ENCODE measurements at places on chromosomes 2 and 18.

DNA sequence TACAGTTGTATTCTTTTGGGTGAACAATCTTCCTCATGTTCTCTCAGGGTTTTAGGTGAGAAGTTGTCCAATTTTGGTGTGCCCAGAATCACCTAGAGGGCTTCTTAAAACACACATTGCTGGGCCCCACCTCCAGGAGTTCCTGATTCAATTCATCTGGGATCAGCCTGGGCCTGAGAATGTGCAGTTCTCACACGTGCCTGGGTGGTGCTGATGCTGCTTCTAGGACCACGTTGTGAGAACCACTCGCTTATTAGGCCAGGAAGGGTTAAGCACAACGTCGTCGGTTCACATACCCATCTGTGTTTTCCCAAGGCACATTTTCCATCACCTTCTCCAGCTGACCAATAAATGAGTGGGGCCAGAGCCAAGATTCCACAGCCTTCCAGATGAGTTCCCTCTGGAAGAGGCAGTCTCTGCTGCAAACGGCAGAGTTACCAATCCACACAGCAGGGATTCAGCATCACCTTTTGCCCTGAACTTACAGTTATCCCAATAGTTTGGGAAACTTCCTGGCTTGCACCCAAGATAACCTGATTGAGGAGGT, 277.7 kb upstream of the HNRNPA3 start:
- DNase-seq, result no peak

DNA sequence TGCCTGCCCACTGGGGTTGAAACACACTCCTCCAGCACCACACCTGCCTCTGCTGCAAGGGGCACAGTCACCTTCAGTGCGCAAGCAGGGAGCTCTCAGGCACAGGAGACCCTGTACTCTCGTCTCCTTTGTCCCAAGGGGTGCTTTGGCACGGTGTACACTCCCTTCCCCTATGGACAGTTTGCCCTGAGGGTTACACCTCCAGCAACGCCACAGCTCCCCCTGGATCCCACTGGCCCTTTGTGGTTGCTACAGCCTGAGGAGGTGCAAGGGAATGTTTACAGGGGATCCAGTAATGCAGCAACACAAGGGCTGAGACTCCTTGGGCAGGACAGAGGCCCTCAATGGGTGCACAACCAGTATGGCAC, 45.2 kb upstream of the FAM117B start:
- no peak for DNase-seq

DNA sequence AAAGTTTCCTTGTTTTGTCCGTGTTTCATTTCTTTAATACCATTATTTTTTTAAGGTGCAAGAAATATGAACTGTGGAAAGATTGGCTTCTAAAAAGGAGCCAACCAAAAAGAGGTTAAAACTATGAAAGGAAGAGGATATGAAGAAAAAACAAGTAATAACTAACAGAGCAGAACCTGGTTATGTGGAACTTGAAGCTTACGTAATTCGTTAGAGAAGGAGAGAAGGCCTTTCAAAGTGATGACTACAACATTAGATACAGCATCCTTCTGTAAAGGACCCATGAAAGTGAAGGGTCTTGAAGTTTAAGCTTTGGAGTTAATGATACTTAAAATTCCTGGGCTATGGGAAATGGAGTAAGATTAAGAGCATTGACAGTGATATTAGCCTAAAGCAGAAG, 84.5 kb downstream of the ANKRD12 start:
- no peak for DNase-seq

- peak; percentile 83 for DNase-seq
Observed at GRCh38 chr18:13375302-13376255, 157.0 kb downstream of the LDLRAD4 start.

GRCh38 chr2:98460573-98461497, 16.2 kb downstream of the INPP4A start:
- DNase-seq, result peak; percentile 58

DNA sequence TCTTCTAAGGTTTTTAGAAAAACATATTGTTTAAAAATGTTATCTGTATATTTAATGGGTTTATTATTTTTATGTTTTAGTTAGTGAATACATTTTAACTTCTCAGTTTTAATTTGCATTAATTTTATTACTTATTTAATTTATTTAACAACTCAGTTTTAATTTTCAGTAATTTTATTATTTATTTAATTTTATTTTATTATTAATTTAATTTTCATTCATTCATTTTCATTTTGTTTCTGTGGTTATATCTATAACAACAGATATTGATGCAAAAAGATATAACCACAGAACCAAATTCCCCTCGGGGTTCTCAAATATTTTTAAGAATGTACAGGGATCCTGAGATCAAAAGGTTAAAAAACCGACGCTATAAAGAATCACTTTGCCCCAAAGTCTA, 23.0 kb downstream of the FAM237A start:
- no peak for DNase-seq

DNA sequence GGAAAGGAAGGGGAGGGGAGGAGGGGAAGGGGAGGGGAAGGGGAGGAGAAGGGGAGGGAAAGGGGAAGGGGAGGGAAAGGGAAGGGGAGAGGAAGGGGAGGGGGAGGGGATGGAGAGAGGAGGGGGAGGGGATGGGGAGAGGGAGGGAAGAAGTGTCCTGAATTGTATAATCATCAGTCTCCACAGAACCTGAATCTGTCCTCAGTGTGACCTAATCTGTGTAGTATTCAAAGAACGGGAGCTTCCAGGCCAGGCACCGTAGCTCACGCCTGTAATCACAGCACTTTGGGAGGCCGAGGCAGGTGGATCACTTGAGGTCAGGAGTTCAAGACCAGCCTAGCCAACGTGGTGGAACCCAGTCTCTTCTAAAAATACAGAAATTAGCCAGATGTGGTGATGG, 41.1 kb upstream of the CCDC150 start:
- DNase-seq, result no peak

- DNase-seq, result no peak
Observed at GRCh38 chr2:69493268-69493667, 56.0 kb upstream of the NFU1 start.

DNA sequence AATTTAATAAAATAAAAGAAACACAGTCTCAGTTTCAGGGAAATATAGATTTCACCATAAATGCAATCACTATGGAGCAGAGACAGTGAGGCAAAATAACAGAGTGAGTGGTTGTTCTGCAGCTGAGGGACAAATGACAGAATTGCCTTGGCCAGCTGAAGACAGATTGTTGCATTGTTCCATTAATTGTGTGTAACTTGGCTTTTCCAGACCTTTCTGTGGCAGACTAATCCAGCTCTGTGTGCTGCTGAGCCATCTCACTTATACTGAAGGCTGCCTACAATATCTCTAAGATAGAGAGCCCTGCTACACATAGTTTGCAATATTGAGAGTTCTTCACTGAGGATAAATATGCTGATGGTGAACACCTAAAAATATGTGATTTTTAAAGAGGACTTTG, 11.5 kb downstream of the LRRTM1 start:
- DNase-seq, result no peak

DNA sequence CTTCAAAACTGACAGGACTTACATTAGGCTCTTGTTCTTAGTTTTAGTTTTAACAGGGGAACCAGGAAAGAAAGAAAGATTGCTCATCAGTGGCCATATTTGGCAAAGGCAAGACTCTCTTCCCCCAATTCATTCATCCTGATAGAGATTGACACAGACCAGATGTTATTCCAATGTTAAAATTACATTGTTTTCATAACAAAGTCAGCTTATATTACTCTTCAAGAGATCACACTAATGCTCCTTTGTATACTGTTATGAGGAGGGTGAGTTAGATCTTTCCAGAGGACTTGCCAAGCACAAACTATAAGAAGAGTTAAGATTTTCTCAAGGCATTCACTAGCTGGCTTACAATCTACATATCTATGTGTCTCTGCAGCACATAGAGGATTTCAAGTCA, 252.1 kb downstream of the SLC8A1 start:
- no peak for DNase-seq

DNA sequence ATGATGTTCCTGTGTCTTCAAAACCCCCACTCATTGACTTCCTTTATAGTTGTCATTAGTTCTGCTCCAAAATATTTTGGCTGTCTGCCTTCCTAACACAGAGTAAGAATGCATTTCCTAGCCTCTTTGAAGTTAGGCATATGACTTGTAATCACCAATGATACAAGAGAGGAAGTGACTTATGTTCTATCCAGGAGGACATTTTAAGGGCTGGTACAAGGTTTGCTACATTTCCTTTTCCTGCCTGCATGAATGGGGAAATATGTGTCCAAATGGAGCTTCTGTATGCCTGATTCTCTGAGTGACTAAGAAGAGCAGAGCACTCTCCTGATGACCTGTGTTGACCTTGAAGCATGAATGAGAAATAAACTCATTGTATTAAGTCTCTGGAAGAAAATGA, 115.1 kb downstream of the PLCL1 start:
- no peak for DNase-seq

DNA sequence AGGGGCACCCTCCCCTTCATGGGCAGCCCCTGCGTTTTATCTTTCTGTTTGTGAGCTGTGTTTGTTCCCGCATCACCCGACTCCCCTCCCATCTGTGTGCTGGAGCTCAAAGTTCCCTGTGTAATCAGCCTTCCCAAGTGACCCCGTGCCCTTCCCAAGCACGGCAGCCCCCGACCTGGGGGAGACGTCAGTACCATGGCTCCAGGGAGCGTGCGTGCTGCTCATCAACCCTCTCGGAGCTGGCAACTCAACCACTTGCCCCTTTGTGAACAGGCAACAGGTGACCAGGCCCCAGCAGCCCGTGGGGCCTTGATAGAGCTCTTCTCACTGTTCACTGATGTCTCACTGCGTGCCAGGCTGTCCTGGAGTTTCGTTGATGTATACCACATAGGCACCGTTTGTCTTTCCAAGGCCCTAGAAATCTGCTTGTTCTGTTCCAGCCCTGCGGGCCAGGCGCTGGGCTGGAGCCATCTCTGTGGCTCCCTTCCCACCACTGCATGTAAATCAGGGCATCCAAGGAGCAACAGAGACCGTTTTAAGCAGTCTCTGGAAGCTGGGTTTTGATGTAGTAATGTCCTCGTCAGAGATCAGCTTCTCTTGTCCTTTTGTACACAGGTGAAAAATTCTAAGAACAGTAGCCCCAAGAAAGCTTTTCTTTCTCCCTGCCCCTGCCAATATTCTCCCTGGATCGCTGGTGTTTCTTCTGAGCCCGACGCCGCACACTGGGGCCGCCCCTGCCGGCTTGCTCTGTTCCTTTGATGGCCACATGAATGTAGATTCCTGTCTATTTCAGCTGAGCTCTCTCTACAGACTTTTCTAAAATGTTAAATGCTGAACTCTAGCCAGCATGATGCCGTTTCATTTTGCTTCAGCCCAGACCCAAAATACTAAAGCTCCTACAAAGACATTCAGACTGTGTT, 107.0 kb upstream of the PTPRM start:
- DNase-seq, result no peak

- DNase-seq, result no peak
Observed at GRCh38 chr2:231563378-231563961, 29.2 kb upstream of the TEX44 start.

- DNase-seq, result no peak
Observed at GRCh38 chr2:121248766-121249343, 36.1 kb downstream of the TFCP2L1 start.

GRCh38 chr2:11527001-11527400, 6.8 kb upstream of the GREB1 start:
- no peak for DNase-seq

DNA sequence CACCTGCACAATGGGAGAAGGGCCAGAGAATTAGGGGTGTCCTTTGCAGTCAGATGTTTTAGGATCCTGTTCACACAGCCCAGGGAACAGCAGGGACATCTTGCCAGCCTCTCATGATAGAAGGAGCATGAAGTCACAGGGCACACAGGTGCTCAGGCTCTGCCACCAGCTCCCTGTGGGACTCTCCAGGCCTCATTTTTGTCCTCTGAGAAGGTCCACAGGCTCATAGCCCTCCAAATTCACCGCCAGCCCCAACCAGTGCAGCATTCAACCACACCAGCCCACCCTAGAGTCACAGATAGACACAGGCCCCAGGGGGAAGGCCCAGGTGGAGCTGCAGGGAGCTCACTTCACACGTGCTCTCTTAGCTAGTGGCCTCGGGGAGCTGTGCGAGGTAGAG, 391.7 kb downstream of the TNS1 start:
- no peak for DNase-seq

DNA sequence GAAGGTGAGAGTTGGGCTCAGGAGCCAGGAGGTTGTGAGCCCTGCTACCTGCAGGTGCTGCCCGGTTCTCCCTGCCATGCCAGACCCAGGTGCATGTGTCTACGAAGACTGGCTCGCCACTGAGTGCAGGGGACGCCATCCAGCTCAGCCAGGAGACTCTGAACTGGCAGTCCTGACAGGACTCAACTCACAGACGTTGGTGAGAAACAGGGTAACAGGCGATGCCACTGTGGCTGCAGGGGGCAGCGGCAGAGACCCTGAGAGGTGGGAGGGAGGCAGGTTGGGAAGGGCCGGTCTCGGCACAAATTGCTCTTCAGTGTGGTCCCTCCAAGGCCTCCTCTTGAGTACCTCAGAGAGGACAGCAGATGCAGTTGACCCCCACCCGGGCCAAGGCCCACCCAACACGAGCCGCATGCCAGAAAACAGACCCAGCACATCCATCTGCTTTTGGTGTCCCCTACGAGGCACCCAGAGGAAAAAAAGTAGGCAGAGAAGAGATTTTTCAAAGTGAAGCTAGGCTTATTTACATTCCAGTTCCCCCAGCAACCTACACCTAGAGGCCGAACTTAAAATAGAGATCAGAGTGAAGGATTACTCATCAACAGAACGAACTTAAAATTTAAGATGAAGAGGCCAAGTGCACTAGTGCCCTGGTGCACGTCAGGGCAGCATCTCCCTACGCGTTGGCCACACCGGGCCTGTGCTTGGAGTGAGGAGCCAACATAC, 184.8 kb downstream of the SEPTIN10 start:
- DNase-seq, result no peak

DNA sequence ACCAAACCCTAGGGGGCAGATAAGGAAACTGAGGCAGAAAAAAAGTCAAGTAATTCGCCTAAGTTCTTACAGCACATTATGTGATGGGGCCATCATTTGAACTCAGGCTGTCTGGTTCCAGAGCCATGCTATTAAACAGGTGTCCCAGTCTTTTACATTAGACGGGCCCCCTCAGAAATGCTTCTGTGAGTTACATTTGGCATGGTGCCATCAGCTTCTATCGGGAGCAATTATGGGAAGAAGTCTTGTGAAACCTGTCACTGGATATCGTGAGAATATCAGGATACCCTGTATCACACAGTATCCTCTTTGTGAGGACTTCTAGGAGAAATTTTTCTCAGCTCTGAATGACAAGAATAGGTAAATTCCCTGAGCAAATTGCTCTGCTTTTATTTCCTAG, 143.7 kb upstream of the NOSTRIN start:
- no peak for DNase-seq

GRCh38 chr2:128505150-128505490, 186.5 kb upstream of the HS6ST1 start:
- DNase-seq, result no peak

GRCh38 chr2:78592491-78592890, 433.0 kb upstream of the REG3G start:
- no peak for DNase-seq

GRCh38 chr2:137775529-137775928, 188.7 kb upstream of the HNMT start:
- no peak for DNase-seq

GRCh38 chr2:112683550-112684414, 37.0 kb upstream of the NT5DC4 start:
- DNase-seq, result no peak

GRCh38 chr2:100964222-100964621, 37.9 kb upstream of the RPL31 start:
- DNase-seq, result no peak

- no peak for DNase-seq
Observed at GRCh38 chr18:10318691-10318970, 135.8 kb upstream of the APCDD1 start.

- DNase-seq, result no peak
Observed at GRCh38 chr2:167334146-167334742, 446.0 kb downstream of the XIRP2 start.

Measured in CD4-positive, alpha-beta T cell (primary cell).